ENCODE measurements at places on chromosomes 6 and 20. TPM values are rescaled to one million over a fixed set of nuclear protein-coding genes. Genes with fewer than 3 reads are reported as not detected.
A peak's percentile ranks its signal among the peaks of the same experiment; 100 is the strongest.

GRCh38 chr6:317060-317447 is 24.8 kb downstream of the DUSP22 start:
- peak; percentile 55 for DNase-seq
- H3K27ac ChIP-seq, result peak overlapping the region; percentile 54
- H3K4me1 ChIP-seq, result peaks cover 96% of the 10 kb centered on the region
- no peaks in the 10 kb centered on the region for H3K27me3 ChIP-seq
- no peaks in the 10 kb centered on the region for H3K36me3 ChIP-seq

DNA sequence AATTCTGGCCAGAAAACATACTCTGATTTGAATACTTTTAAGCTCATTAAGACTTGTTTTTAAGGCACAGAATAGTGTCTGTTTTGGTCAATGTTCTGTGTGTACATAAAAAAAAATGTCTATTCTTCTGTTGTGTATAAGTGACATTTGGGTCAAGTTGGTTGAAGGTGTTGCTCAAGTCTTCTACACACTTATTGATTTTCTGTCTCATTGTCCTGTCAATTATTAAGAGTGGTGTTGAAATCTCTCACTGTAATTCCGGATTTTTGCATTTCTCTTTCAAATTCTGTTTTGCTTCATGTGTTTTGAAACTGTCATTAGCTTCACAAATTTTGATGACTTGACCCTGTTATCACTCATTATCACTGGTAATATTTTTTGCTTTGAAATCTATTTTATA is 37.5 kb upstream of the EPM2A start:
- no peaks in the 10 kb centered on the region for H3K27me3 ChIP-seq
- H3K27ac ChIP-seq, result no peak overlapping the region
- H3K4me1 ChIP-seq, result no peaks in the 10 kb centered on the region
- no peak overlapping the region for H3K4me3 ChIP-seq

DNA sequence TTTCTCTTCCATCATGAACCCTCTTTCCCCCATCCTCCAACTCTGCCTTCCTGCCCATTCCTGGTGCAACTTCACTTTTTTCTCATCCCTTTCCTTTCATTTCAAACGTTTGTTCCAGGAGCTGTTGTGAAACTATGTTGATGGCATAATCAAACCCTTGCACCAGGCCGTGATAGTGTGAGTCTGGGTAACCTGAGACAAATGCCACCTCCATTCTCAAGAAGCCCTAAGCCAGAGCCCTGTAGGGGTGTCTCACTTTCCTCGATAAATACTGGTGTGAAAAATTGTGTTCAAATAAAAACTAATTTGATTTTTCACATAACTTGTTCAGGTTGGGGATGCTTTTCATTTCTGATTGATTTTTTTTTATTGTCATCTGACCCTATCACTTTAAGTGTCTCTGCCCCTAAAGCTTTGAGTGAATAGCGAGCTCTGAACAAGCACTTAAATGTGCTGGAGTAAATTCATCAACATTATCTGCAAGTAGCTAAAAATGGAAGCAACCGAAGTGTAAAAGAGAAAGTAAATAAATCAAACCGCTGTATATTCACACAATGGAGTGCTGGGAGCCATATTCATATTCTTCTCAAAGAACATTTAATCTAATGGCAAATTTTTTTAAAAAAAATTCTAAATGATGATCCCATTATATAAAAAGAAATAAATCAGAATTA is 303.1 kb upstream of the CDYL start:
- no peaks in the 10 kb centered on the region for H3K4me1 ChIP-seq
- no peaks in the 10 kb centered on the region for H3K27me3 ChIP-seq
- H3K36me3 ChIP-seq, result no peaks in the 10 kb centered on the region
- H3K4me3 ChIP-seq, result no peak overlapping the region
- no peak for DNase-seq

- no peaks in the 10 kb centered on the region for H3K36me3 ChIP-seq
- H3K4me3 ChIP-seq, result no peak overlapping the region
- H3K4me1 ChIP-seq, result no peaks in the 10 kb centered on the region
Observed at GRCh38 chr6:117938311-117938995, 31.4 kb downstream of the SLC35F1 start.

NOX3 gene
- polyA plus RNA-seq, result not detected

PLA2G7 gene
- 0.13 TPM for polyA plus RNA-seq

GRCh38 chr6:141925001-141925400 is 207.7 kb upstream of the GJE1 start:
- H3K4me3 ChIP-seq, result no peak overlapping the region
- H3K27ac ChIP-seq, result no peak overlapping the region
- H3K4me1 ChIP-seq, result no peaks in the 10 kb centered on the region
- DNase-seq, result no peak

- DNase-seq, result no peak
- no peak overlapping the region for H3K27ac ChIP-seq
- H3K4me3 ChIP-seq, result no peak overlapping the region
Observed at GRCh38 chr6:11785774-11786579, 7.4 kb upstream of the ADTRP start.

- H3K27ac ChIP-seq, result no peak overlapping the region
- no peak for DNase-seq
- H3K27me3 ChIP-seq, result no peaks in the 10 kb centered on the region
- H3K36me3 ChIP-seq, result peaks cover 1% of the 10 kb centered on the region
- H3K4me1 ChIP-seq, result no peaks in the 10 kb centered on the region
Observed at GRCh38 chr6:131225127-131225526, 89.9 kb downstream of the AKAP7 start.

DNA sequence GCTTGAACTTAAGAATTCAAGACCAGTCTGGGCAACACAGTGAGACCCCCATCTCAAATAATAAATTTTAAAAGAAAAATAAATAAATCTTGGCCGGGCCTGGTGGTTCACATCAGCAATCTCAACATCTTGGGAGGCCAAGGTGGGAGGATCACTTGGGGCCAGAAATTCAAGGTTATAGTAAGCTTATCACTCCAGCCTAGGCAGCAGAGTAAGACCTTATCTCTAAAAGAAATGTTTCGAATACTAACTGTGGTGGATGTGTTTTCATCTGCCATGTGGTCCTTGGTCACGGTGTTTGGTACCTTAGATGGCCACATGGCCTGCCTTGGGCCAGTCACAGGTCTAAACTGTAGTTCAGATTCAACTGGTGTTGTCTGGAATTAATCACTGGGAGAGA is 5.8 kb downstream of the UBE2C start:
- peaks cover 9% of the 10 kb centered on the region for H3K4me1 ChIP-seq
- peaks cover 14% of the 10 kb centered on the region for H3K27me3 ChIP-seq
- no peak overlapping the region for H3K4me3 ChIP-seq
- no peaks in the 10 kb centered on the region for H3K36me3 ChIP-seq

Measured in B cell (primary cell).